ENCODE measurements at places on chromosomes 13 and 19.

- DNase-seq = no peak
These were observed 8.1 kb downstream of the NKPD1 start for GRCh38 chr19:45152504-45153338.

- DNase-seq = no peak
These were observed 1193.6 kb downstream of the UQCRFS1 start for GRCh38 chr19:28019371-28019770.

DNA sequence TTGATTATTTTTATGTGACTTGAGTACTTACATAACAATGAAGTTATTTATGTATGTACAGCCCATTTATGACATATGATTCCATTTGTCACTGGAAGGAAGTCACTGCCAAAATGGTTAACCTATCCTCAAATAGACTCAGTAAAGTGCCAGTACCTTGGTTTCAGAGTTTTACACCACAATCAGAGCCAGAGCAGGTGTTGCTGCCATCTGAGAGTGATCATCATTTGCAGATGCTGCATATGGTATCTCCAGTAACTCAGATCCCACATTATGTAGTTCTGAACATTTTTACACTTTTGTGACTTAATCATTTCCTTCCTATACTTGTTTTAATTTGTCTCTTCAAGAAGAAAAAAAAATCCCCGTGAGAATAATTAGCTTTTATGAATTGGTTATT is 313.3 kb downstream of the HS6ST3 start:
- no peak for DNase-seq

- DNase-seq = no peak
These were observed 13.1 kb downstream of the NAXD start for GRCh38 chr13:110628477-110628793.

DNA sequence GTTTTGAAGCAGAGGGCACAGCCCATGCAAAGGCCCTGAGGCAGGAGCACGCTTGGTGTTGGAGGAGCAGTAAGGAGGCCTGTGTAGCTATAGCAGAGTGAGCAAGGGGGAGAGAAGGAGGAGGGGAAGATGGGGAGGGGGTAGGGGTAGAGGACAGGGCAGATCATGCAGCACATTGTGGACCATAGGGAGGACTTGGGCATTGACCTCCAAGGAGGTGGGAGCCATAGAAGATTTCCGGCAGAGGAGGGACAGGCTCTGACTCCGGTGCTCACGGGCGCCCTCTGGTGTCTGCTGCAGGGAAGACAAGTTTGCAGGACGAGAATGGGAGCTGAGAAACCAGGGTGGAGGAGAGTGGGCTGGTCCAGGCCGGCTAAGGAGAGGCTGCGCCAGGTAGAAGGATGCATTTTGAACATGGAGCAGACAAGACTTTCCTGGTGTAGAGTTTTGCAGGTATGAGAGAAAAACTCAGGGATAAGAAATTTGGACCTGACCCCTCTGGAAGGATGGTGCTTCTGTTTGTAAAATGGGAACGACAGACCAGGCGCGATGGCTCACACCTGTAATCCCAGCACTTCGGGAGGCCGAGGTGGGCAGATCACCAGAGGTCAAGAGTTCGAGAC is 13.7 kb upstream of the CREB3L3 start:
- DNase-seq = peak; percentile 74

DNA sequence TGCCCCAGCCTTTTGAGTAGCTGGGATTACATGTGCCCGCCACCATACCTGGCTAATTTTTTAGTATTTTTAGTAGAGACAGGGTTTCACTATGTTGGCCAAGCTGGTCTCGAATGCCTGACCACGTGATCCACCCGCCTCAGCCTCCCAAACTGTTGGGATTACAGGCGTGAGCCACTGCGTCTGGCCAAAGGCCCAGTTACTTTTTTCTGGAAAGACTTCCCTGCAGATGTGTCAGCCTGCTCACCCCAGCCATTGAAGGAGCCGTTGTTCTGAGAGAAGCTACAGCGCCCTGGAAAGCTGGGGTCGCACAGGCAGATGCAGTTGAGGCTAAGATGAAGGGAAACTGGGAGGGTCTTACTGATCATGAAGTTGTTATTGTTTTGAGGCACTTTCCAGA is 7.9 kb upstream of the ZNF626 start:
- no peak for DNase-seq

DNA sequence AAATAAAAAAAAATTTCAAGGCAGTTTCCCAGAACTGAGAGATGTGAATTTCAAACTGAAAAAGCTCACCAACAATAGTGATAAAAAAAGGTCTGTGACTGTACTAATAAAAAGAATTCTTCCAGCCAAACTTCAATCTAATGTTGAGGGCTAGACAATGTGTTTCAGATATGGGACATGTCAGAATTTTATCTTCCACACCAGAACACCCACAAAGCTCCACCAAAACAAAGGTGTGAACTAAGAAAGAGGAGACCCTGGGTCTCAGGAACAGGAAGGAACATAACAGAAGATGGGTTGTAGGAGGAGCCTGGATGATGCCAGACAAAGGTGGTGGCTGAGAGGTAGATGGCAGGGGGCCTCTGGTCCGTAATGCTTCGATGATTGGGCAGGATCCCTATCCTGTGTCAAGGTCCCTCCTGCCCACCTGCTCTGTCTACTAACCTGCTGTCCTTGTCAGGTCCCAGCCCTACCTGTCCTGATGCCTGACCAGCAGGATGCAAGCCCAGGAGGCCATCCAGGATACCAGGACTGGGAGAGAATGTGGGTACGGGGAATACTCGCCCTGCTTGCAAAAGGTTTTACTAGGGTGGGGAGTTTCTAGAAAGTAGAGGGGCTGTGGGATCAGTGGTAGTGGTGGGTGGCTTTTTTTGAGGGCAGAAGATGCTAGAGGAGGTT is 4.5 kb downstream of the MZF1 start:
- no peak for DNase-seq

GRCh38 chr19:49447485-49448431 is 3.9 kb downstream of the PIH1D1 start:
- no peak for DNase-seq

- DNase-seq = no peak
These were observed 11.2 kb downstream of the FEM1A start for GRCh38 chr19:4802711-4803110.

- no peak for DNase-seq
These were observed 10.4 kb downstream of the NUDT19 start for GRCh38 chr19:32702010-32702409.

DNA sequence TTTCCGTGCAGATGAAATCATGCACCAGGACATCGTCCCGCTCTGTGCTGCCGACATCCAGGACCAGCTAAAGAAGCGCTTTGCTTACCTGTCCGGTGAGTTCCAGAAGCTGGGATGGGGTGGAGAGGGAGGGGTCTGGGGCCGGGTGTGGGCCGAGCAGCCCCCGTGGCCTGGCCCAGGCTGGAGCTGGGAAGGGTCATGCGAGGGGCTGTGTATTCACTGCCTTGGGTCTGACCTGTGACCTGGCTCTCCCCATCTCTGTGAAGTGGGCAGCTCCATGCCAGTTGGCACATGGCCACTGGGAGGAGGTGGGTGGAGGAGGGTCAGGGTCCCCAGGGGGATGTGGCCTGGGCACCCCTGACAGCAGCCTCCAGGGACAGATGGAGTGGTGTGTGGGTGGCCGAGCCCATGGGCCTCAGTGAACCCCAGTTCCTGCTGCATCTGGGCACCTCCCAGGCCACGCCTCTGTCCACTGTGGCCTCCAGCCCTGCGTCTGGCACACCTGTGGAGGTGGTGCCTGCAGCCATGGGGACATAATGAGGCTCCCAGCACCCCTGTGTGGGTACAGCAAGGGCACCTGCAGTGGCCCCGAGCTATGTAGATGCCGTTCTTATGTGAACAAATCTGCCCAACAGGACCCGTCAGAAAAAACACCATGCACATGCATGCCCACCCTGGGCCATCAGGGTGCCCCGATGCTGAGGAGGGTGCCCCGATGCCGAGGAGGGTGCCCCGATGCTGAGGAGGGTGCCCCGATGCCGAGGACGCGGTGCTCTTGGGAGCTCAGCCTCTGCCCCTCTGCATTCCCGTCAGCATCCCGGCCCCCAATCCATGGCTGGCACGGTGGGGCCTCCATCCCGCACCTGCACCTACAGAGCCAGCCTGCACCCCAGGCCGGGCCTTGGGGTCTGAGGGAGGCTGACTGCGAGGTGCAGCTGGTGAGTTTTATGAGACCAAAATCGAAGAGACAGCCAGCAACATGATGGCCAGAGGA is 46.0 kb downstream of the MCF2L start:
- no peak for DNase-seq

- no peak for DNase-seq
These were observed 328.2 kb downstream of the DIAPH3 start for GRCh38 chr13:59835569-59835968.
